ENCODE measurements at places on chromosomes 13 and 19.

DNA sequence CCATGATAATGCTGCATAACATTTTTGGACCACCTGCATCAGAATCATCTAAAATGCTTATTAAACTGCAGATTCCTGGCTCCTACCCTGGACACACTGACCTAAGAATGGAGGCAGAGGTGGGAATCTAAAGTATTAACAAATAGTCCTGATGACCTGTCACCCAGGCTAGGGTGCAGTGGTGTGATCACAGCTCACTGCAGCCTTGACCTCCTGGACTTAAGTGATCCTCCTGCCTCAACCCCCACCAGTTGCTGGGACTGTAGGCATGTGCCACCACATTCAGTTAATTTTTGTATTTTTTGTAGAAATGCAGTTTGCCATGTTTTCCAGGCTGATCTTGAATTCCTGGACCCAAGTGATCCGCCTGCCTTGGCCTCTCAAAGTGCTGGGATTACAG, 43.3 kb downstream of the LMO7 start:
- DNase-seq: no peak

DNA sequence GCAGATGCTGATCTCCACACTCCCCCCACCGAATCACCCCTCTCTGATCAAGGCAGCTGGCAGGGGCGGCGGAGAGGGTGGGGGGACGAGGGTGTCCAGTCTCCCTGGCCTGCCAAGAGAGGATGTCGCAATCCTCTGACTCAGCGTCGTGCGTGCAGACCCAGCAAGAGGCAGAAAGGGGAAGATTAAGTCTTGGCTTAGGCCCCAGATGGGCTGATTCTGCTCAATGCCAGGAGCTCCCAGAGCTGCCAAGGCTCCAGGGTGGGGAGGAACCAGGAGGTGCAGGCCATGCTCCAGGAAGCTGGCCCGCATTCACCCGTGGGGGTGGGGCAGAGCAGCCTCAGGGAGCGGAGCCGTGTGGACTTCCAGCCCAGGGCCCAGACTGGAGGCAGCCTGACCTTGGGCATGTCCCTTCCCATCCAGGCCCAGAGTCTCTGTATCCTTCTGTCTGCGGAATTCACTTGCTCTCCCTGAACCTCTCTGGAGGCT, 6.6 kb upstream of the BCL3 start:
- peak; percentile 100 for DNase-seq

GRCh38 chr19:51387924-51388389, at the start of gene LIM2:
Gene LIM2, minus strand, starts transcription at chr19:51387974. Its CDS starts 531 bp downstream, at chr19:51387443.
- no peak for DNase-seq

DNA sequence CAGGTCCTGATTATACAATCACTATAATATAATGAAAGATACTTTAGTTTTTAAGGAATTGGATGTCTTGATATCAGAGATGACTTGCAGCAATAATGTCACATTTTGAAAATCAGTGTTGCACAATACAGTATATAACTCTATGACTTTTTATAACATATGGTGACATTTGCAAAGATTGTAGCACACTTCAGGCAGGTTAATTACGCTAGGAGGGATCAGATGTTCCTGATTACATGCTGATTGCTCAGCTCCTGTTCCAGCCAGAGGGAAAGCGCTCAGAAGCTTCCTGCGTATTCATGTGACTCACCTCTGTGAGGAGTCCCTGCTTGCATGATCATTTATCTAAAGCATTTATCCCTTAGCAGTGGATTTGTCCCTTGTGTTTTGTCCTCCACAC, 265.6 kb downstream of the GPC5 start:
- DNase-seq: no peak

DNA sequence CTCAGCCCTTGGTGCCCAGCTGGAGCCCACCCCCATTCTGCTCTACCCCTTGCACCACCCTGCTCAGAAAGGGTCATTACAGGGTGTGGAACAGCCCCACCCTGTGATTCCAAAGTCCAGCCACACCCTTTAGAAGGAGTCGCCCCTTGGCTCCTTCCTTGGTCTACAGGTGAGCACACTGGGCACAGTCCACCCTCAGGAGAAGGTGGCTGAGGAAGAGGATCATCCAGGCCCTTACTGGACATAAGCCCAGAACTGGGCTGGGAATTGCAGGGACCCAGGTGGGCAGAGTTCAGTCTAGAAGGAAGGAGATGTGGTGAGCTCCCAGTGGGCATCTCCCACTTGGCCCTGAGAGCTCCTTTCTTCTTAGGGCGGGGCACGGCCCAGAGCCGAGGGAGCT, 8.6 kb downstream of the SLC46A3 start:
- DNase-seq: no peak

DNA sequence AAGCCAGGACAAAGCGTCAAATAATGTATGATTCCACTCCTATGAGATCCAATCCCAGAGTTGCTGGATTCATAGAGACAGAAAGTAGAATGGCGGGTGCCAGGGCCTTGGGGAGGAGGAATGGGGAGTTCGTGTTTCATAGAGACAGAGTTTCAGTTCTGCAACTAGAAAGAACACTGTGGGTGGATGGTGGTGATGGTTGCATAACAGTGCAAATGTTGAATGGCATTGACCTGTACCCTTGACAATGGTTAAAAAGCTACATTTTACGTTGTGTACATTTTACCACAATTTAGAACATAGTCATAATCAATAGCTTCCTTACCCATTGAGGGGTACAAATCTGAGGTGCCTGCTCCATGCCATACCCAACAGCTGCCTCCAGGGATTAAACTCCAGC, 33.4 kb downstream of the MBD3L2B start:
- no peak for DNase-seq

DNA sequence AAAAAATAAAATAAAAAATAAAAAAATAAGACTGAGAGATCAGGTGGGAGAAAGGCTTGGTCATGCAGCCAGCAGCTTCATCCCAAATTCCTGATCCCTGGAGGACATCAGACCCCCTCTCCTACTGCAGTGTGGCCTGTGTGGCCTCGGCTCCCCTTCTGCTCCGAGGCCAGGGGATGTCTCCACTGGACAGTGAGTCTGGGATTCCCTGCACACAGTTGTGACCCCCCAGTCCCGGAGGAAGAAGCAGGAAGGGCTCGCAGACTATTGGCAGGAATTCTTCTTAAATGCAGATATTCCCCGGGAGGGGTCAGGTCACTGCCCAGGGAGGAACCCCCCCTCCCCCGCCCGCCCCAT, 41.9 kb downstream of the ZNF627 start:
- no peak for DNase-seq

GRCh38 chr13:106238690-106239089, 296.8 kb downstream of the EFNB2 start:
- DNase-seq: no peak

GRCh38 chr19:9941231-9941630, 4.9 kb upstream of the OLFM2 start:
- DNase-seq: no peak

- DNase-seq: no peak
These were observed 49.4 kb downstream of the ZAR1L start for GRCh38 chr13:32265726-32266125.

- DNase-seq: no peak
These were observed 1.2 kb downstream of the EPS15L1 start for GRCh38 chr19:16470541-16470910.

DNA sequence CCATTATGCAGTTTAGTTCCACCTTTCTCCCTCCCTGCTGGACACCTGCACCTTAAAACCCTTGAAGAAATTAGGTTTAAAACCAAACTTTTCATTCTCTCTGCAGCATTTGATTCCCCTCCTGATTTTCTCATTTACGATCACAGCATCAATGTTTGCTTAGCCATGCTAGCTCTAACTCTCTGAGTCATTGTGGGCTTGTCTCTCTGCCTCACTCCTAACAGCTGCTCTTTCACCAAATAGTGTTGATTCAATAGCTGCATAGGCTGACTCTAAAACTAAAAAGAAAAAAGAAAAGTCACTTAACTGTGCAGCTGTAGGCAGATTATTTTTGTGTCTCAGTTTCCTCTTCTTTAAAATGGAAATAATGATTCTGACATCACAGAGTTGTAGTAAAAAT, 1124.9 kb downstream of the DIAPH3 start:
- DNase-seq: no peak

DNA sequence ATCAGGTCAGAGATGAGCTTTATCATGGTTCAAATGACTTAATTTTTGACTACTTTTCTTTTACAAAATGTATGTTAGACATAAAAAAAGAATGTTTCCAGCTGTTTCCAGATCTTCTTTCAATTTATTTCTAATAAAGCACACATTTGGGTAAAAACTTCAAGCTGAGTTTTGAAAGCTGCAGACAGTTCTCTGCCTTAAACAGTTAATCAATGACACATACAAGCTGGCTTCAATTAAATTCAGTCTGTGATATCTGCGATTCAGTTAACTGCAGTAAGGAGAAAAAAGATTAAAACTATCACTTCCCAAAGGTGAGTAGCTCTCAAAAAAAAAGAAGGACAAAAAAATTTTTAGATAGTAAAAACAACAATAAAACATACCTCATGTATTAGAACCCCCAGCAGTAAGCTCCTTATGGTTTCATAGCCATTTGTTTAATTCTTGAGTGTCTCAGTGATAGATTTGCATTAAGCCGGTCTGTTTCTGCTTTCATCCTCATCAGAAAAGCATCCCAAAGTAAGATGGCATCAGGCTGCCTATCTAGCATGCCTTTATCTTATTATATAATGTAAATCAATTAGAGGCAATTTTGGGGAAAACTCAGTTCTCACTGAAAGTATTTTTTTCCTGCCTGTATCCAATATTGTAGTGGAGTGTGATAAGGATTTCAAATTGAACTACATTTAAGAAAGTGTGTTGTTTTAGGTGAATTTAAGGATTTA, 81.8 kb upstream of the STARD13 start:
- no peak for DNase-seq

GRCh38 chr19:57978586-57979289, 4.4 kb upstream of the C19orf18 start:
- DNase-seq: no peak

DNA sequence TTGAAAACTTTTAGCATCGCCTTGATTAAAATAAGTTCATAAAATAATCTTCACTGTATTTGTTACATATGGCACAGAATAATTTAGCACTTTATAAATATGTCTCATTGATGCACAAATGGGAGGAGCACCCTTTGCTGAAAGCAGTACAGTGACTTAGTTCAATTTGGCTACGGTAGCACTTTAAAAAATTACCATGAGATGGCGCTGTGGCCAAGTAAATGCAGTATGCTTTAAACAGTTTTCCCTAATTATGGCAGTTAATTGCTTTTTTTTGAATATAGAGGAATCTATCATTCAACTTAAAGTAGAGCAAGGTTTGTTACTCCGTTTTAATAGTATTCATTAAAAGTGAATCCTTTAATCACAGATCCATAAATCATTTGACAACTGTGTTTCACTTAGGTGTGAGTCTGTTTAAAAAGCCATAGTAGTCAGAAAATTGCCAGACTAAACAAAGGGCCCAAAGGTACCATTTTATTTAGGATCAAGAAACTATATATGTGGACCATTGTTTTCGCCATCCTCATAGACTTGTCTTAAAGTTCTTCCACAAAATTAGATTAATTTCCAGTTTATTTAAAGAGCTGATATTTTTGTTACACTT, 34.7 kb upstream of the ESD start:
- DNase-seq: peak; percentile 29

DNA sequence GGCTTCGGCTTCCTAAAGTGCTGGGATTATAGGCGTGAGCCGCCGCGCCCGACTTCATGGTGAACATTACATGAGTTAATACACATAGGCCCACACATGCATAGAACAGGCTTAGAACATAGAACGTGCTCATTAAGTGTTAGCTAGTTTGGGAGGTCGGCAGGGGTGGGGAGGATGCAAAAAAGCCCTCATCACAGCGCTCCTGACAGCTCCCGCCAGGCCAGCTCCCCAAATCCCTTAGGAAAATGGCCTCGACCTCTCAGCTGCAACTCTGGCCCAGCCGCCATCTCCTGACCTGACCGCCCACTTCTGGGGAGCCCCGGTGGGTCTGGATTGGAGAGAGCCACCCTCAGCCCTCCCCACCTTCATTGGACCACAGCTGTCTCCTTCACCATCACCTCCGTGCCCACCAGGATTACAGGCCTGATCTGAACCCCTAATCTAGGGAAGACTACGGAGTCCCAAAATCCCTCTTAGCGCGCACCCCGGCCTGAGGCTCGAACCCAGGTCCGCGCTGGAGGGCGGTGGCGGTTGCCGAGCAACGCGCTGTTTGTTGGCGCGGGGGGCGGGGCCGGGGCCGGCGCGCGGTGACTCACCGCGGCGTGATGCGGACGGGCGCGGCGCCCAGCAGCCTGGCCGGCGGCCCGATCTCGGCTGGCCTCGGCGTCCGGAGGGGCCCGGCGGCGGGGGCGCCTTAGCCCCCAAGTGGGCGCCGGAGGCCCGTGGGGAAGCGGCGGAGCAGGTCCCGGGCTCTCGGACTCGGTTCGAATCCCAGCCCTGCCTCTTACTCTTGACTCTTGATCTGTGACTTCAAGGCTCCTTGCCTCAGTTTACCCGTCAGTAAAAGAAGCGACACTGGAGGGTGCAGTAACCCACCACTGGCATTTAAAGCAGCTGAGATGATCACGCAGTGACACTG, 26.7 kb upstream of the NANOS3 start:
- no peak for DNase-seq

- DNase-seq: no peak
These were observed 120.9 kb upstream of the KL start for GRCh38 chr13:32895296-32895695.

DNA sequence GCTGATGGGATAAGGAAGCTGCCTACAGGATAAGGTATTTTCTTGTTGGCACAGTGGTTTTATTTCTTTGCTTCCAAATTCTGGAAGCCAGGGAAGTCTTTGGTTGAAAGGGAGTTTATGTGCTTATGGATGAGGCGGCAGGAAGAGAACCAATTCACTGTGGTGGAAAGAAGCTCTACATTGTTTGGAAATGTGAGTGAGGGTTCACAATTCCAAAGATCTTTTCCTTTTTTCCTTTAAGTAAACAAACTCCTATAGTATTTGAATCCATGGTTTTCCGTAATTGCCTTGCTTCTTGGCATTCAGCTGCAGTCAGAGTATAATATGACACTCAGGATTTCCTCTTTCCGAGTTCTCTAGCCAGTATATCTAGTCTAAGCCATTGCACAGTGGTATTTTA, 86.2 kb downstream of the TEX29 start:
- DNase-seq: no peak

GRCh38 chr19:15863272-15863671, 34.6 kb downstream of the CYP4F2 start:
- DNase-seq: no peak

- DNase-seq: no peak
These were observed 25.3 kb downstream of the COG3 start for GRCh38 chr13:45490068-45490467.

GRCh38 chr13:35978607-35979316, 152.4 kb downstream of the DCLK1 start:
- DNase-seq: no peak

GRCh38 chr13:97140611-97141010, 81.5 kb upstream of the MBNL2 start:
- no peak for DNase-seq

- no peak for DNase-seq
These were observed 7.5 kb upstream of the TSHZ3 start for GRCh38 chr19:31356587-31357314.

DNA sequence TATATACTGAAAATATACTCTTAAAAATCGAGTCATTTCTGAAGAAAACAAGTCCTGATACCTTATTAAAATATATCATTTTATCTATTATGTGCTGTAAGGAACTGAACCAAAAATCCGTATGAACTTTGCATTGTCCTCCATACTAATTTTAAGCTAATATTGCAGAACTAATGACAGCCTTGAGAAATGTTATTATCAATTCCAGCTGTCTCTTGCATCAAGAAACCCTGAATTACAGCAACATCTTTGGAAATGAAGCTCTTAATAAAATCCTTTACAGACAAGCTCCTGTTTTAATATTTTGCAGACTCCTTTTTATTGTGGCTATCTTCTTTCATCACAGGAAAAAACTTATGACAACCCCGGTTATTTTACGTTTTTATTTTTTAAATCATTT, 1335.3 kb downstream of the EFNB2 start:
- no peak for DNase-seq

All from AG09319 (cell line).